ENCODE measurements at places on chromosomes 11 and 22.

DNA sequence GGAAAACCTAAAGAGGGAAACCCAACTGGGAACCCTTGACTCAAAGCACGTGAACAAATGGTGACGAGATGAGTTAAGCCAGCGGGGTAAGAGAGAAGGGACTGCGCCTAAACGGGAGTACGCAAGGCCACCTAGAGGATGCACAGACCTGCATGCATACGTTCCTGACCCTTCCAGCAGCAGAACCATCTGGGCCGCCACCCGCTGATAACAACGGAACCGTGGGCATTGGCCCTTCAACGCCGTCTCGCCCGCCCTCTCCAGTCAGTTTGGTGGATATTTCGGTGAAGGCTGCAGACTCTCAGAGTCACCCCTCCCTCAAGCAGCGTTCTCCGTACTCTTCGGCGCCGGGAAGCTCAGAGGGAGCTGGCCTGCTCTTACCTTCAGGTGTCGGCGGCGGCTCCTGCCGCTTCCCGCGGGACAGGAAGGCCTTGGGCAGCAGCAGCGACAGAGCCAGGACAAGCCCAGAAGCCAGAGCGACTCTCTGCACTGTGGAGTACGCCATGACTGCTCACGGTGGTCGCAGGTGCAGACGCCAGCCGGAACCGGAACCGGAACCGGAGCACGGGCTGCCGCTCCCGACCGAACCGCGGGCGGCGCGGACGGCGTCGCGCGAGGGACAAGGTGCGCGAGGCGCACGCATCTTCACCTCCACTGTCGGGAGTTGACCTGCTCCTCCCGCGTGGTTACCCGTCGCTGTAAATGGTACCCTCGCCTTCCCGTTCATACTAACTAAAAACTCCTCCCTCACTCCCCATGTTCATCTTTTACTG, at the start of gene RIC3:
Gene RIC3 (minus strand): TSS at position 541 of the 773 bp plus-strand sequence. CDS start 36 bp downstream, at position 505.
- no peak within 1 kb of the TSS for H3K4me3 ChIP-seq
- no peaks in the 10 kb centered on the region for H3K4me1 ChIP-seq
- no peak within 1 kb of the TSS for H3K27ac ChIP-seq
- no peak for DNase-seq
- no peaks in the 10 kb centered on the region for H3K36me3 ChIP-seq

- peak overlapping the region; percentile 10 for H3K27ac ChIP-seq
- peaks cover 28% of the 10 kb centered on the region for H3K36me3 ChIP-seq
- H3K27me3 ChIP-seq = no peaks in the 10 kb centered on the region
Measured at GRCh38 chr11:128467610-128468041, 119.7 kb downstream of the ETS1 start.

DNA sequence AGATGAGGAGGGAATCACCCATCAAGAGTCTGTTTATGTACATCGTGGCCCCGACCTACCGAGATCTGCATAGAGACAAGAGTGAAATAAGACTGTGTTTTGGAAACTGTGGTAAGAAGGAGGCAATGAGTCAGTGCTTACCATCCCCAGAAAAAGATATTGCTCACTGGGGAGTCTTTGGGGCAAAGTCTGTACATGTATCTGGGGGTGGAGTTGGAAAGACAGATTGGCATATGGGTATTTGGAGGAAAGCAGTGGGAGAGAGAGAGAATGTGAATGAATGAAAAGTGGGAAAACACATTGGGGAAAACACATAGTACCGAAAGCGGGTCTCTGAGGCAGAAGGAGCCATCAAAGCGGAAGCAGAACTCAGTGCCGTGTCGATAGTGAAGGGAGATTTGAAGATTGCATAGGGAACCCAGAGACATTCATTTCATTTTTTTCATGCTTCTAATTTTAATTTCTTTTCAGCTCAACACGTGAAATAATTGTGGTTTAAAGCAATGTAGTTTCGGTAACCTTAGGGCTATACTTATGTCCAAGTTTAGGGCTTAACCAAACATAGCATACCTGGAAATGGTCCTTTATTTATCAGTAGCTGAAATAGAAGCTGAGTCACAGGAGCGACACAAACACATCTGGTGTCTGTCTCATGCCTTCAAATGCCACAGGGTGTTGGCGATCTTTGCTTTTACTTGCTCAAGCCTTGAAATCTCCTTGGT, 98.6 kb upstream of the CD44 start:
- H3K4me3 ChIP-seq = no peak overlapping the region
- H3K27me3 ChIP-seq = no peaks in the 10 kb centered on the region
- no peak overlapping the region for H3K27ac ChIP-seq
- peaks cover 2% of the 10 kb centered on the region for H3K4me1 ChIP-seq

DNA sequence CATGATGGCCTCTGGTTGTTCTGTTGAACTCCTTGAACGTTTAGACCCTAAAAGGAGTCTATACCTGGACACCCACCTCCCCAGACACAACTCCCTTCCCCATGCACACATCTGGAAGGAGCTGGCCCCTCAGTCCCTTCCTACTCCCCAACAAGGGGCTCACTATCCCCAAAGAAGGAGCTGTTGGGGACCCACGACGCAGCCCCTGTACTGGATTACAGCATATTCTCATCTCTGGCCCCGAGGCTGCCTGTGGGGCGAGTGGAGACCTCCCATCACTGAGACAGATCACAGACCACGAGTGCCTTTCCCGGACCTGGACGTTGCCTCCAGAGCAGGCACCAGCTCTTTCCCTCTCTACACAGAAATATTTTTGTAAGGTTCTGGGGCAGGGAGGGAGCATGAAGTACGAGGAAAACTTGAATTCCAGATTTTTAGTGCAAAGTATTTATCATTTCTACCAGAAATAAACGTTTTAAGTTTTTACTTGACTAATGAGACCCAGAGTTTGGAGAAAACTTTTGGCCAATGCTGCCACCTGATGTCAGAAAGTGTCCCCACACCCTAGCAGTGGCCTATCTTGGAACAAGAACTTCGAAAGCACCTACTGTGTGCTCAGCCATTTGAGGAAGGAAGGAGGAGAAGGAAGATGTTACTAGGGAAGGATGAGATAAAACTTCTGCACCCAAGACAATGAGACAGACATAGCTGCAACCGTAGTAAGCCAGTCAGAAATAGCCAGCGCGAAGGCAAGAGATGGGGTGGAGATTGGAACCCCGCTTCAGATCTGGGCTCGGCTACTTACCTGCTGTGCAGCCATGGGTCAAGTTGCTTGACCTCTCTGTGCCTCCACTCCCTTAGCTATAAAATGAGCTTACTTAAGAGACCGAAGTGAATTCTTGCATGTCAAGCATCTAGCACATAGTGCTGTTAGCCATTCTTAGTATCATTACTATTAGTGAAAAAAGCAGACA, 10.2 kb upstream of the POU2F3 start:
- peaks cover 7% of the 10 kb centered on the region for H3K36me3 ChIP-seq
- H3K4me1 ChIP-seq = no peaks in the 10 kb centered on the region
- H3K27ac ChIP-seq = no peak overlapping the region
- DNase-seq = peak; percentile 29

DNA sequence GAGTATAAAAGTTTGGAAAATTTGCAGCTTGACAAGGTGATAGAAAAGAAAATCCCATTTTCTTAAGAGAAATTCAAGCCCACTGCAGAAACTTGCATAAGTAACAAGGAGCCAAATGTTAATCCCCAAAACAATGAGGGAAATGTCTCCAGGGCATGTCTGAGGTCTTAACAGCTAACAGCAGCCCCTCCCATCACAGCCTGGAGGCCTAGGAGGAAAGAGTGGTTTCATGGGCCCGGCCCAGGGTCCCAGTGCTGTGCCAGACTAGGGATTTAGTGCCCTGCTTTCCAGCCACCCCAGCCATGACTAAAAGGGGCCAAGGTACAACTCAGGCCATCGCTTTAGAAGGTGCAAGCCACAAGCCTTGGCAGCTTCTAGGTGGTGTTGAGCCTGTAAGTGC, 123.7 kb upstream of the TRPC6 start:
- no peak overlapping the region for H3K27ac ChIP-seq
- H3K36me3 ChIP-seq = no peaks in the 10 kb centered on the region
- no peak for DNase-seq
- H3K27me3 ChIP-seq = no peaks in the 10 kb centered on the region
- no peak overlapping the region for H3K4me3 ChIP-seq

DNA sequence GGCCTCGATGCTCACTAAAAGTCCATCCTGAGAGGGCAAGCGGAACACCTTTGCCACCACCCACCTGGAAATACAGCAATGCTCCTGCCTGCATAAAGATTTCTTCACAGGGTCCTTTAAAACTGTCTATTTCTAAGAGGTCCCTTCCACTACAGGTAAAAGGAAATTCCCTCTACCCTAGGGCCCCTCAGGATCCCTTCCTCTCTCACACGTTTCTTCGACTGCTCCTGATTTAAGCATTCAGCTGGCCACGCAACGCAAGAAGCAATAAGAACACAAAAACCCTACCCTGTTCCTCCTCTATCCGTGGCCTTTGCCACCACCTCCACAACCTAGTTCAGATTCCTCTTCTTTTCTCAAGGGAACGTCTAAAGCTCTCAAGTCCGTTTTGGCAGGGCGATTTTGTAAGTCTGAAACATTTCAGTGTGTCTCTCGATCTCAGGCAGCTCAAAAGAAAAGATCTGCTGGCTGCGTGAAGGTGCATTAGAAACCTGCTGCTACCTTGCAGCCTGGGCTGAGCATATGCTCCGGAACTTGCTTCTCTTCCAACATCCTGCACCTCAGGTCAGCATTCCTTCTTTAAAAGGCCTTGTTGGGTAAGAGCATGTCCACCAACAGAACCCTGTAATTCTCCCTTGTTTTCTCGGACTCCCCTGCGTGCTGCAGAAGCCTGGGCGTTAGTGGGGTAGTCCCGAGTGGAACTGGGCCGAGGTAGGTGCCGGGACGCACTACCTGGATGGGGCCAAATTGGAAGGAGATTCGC, 1.6 kb downstream of the LGR4 start:
- peaks cover 7% of the 10 kb centered on the region for H3K4me1 ChIP-seq
- no peak for DNase-seq
- no peak overlapping the region for H3K27ac ChIP-seq
- no peaks in the 10 kb centered on the region for H3K36me3 ChIP-seq
- no peaks in the 10 kb centered on the region for H3K27me3 ChIP-seq
- peak overlapping the region; percentile 53 for H3K4me3 ChIP-seq

DNA sequence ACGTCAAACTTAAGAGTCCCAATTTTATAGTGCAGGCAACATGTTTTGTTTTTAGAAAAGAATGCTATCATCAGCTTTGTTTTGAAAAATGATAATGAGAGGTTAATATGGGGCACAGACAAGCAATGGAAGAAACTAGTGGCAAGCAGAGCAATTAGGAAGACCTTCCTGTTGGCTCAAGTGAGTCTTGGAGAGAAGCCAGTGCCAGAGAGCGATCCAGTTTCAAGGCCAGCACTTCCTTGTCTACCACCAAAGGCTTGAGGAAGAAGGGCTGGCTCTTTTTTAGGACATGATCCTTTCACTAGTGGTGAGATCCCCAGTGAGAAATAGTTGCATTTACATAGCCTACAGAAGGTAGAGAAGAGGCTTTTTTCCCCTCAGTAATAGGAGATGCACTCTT, 1340.7 kb downstream of the LRRC4C start:
- H3K4me1 ChIP-seq = no peaks in the 10 kb centered on the region
- H3K36me3 ChIP-seq = no peaks in the 10 kb centered on the region
- DNase-seq = no peak
- no peaks in the 10 kb centered on the region for H3K27me3 ChIP-seq
- no peak overlapping the region for H3K27ac ChIP-seq

- no peak for DNase-seq
- no peak overlapping the region for H3K27ac ChIP-seq
- no peaks in the 10 kb centered on the region for H3K27me3 ChIP-seq
- H3K4me1 ChIP-seq = peaks cover 4% of the 10 kb centered on the region
- no peak overlapping the region for H3K4me3 ChIP-seq
Measured at GRCh38 chr22:39430576-39431150, 26.1 kb upstream of the MGAT3 start.

DNA sequence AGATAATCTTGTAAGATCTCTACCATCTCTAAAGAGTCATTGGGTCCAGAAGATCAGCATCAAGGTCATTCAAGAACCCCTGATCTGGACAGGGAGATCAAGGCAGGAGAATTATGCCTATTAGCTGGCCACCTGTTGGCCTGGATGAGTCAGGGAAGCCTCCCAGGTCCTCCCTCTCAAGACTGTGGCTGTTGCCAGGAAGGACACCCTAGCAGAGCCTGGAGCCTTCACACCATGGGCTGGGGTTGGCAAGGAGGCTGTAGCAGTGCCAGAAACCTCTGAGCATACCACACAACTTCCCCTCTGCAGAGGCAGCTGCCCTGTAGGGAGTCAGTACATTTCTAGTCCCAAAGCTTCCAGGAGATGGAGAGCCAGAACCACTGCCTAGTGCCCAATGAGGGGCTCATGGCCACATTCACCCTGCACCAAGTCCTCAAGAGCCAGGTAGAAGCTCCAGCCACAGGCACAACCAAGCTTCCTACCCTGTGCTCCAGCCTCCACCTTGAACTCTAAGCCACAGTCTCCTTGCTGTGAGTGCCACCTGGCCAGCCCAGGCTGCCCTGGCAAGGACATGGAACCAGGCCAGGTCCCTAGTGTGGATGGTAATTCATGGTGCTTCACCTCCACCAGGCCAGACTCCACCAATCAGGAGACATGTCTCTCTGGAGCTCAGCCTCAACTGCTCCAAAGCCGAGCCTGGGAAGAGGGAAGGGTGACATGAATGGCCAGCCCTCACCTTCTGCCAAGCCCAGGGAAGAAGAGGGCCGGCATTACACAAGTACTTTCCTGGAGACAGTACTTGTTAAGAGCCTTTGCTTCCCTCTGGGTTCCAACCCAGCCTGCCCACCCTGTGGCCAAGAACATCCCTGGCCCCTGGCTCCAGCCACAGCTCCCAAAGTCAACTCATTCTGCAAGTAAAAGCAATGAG, 124.3 kb downstream of the BUD13 start:
- no peaks in the 10 kb centered on the region for H3K4me1 ChIP-seq
- no peak overlapping the region for H3K4me3 ChIP-seq
- no peak overlapping the region for H3K27ac ChIP-seq
- DNase-seq = no peak

DNA sequence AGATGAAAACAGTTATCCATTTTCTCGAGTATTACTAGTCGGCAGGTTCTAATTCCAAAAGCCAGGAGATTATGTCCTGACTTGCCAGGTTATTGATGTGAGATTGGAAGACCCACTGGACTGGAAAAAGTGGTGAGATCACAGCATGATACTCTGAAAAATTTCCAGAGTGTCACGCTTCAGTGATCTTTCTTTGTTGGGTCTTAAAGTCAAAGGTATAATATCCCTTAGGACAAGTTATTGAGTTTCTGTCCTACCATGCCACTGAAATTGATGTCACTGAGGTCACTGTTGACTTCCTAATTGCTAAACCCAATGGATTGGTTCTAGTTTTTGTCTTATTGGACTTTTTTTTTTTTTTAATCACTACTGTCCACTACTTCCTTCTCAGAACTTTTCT, 104.5 kb upstream of the GRAMD1B start:
- no peak overlapping the region for H3K27ac ChIP-seq
- H3K27me3 ChIP-seq = peaks cover 37% of the 10 kb centered on the region
- no peaks in the 10 kb centered on the region for H3K4me1 ChIP-seq
- no peak overlapping the region for H3K4me3 ChIP-seq
- no peaks in the 10 kb centered on the region for H3K36me3 ChIP-seq
